NCI-H460 (cell line): ENCODE measurements at places on chromosomes 2 and 18.

- DNase-seq, result peak; percentile 9
Measured at GRCh38 chr2:176931588-176932563, 280.7 kb upstream of the HNRNPA3 start.

GRCh38 chr2:11344342-11344955 is at the start of gene ROCK2:
ROCK2 (minus strand) TSS chr2:11344636; CDS start chr2:11344136, 500 bp downstream.
- peak; percentile 75 for DNase-seq

DNA sequence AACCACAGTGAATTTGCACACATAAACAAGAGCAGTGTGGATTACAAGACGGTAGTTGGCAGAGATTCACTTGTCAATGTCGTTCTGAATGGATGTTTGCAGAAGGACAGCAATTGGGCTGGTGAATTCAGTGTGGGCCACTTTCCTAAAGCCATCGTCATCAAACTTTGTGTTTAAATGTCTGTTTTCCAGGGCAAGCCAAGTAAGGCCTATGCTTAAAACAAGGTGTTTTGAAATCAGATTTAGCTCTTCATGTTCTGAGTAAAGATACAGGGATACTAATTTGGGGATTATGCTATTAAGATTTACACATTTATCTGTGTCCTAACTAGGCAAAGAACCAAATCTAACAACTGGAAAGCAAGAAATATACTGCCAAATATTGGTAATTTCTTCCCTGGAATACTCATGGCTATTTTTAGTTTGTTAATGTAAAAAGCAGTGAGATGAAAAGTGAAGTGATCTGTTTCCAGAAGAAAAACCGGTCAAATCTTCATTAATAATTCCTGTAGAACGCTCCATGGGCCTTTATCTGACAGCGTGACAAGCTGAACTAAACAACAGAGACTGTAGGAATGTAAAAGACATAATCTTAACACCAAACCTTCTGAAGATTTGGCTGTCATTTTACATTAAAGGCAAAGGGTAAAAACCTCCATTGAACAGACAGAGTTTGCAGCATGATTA is 175.7 kb downstream of the ICOS start:
- DNase-seq, result no peak

DNA sequence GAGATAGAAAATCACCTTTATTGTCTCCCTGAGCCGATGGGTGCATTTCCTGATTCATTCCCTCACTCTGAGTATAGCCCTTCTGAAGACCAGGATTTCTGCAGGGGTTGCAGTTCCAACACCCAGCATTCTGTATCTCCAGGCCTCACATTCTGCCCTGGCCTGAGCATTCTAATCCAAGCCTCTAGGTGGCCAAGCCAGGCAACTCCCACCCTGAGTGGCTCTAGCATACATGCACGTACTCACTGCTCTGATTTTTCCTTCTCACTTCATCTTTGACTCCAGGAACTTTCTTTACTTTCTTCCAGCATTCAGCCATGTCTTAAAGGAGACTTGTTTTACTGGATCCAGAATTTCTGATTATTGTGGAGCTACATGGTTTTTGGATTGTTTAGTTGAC is 100.7 kb upstream of the STK39 start:
- peak; percentile 32 for DNase-seq

DNA sequence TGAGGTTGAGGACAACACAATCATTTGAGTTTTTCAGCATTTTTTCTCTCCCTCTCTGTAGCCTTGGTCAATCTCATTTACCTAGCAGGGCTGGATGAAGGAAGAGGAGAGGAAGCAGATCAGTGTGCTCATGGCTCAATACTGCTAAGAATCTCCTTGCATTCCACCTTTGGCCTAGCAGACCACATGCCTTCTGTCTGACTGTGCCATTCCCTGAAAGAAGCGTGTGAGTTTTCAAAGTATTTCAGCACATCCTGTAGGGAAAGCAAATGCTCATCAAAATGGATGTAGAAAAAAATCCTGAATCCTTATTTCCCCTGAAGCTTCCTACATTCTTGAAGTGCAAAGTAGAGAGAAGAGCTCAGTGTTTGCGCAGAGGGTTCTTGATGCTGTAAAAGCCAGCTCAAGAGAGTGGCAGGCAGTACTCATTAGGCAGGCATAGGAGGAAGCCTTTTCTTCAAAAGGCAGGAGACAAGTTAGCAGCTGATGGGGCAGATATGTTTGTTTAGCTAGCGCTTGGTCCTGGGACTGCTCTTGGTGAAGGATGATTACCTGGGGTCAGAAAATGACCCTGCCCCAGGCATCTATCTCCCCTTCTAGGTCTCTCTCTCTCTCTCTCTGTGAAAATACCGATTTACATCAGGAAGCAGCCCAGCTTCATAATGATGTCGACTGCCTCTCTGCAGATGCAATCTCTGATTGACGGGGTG is 14.4 kb upstream of the PIK3C3 start:
- DNase-seq, result no peak

GRCh38 chr2:230681171-230681545 is 31.5 kb upstream of the CAB39 start:
- DNase-seq, result no peak

DNA sequence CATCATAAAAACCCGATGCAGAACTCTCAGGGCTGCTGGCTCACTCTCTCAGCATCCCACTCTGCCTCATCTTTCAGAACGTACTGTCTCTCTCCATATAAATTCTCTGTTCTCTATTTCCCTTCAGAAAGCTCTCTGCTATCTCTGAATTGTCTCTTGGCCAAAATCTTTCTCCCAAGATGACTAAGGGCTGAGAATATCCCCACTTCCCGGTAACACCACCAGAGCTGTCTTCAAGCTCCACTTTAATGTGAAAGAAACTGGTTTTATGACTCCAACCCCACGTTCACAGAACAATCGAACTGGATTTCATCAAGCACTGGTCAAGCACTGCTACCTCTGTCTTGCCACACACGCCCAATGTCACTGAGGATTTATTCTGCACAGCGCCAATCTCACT is 22.4 kb downstream of the TGFBRAP1 start:
- no peak for DNase-seq

DNA sequence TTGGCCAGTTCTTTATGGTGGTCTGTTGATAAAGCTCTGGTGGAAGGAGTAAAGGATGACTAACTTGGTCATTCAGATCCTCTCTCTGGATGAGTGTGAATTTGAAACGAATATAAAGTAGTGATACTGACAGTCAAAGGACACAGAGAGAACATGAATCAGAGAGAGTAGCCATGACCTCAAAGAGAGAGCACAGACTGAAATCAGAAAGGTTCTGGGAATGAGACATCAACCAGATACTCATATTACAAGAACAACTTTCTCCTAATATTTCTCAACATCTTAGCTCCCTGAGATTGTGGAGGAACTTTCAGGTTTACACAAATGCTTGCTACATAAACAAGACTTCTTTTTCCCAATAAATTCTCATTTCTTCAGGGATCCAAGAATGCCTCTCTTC is 849.1 kb upstream of the CHAC2 start:
- DNase-seq, result peak; percentile 4

DNA sequence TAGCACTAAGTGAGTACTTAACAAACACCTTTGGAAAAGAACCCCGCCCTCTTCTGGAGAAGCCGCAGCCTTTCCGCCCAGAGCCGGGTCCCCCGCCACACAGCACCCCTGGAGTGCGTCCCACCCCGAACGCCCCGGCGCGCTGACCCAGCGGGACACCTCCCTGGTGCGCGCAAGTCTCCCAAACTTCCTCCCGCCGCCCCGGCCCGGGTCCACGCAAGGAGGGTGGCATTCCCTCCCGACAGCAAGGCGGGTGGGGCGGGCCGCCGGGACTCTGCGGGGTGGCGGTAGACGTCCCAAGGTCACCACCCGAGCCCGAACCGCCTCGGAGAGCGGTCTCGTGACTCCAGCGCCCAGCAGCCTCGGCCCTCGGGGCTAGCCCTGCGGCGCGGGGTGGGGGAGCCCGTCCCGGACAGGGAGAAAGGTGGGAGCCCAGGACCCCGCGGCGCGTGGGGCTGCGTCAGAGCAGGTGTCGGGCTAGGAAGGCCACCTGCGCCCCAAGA is 598 bp downstream of the CCDC93 start:
- DNase-seq, result peak; percentile 11

DNA sequence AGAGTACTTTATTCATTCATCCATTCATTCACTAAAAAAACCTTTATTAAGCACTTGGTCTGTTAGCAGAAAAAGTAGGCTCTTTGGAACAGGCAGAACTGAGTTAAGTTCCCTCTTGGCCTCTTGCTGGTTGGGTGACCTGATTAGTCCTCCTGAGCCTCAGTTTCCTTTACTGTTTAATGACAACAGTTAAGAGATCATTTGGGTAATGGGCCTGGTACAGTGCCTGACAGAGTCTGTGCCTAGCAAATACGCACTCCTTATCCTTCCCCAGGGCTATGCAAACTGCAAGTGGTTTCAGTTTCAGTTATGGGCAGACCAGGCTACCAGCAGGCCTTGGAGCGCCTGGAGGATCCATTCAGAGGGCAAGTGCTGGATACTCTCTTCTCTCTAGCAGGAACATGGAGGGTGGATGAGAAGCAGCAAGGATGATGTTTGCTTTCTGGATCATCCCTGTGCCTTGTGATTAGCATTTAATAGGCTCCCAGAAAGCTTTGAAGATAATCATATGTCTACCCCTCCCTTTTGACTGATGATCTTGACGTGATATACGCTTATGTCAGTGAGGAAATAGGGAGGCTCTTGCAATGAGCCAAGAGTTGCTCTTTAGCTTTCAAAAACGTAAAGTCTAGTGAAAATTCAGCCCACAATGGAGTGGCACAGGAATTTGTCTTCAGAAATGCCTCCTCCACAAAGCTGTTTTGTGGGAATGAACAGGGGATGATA is 12.4 kb upstream of the TAF1B start:
- DNase-seq, result no peak

- DNase-seq, result peak; percentile 15
Measured at GRCh38 chr2:106566050-106566449, 78.9 kb downstream of the CD8B2 start.

DNA sequence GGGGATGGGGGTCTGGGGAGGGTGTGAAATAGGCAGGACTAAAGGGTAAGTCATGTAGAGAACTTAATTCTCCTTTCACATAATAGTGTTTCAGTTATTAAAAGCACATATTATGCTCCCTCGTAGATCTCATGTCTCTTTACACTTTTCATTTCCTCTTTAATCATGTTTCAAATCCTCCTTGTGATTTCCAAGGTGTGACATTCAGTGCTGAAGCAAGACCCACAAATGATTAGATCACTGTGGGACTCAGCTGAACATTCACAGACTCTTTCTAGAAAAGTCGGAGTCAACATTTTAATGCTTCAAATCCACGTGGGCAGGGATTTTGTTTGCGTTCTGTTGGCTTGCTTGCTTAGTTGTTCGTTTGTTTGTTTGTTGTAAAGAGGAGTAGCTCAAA is 34.7 kb upstream of the CALCRL start:
- DNase-seq, result no peak

DNA sequence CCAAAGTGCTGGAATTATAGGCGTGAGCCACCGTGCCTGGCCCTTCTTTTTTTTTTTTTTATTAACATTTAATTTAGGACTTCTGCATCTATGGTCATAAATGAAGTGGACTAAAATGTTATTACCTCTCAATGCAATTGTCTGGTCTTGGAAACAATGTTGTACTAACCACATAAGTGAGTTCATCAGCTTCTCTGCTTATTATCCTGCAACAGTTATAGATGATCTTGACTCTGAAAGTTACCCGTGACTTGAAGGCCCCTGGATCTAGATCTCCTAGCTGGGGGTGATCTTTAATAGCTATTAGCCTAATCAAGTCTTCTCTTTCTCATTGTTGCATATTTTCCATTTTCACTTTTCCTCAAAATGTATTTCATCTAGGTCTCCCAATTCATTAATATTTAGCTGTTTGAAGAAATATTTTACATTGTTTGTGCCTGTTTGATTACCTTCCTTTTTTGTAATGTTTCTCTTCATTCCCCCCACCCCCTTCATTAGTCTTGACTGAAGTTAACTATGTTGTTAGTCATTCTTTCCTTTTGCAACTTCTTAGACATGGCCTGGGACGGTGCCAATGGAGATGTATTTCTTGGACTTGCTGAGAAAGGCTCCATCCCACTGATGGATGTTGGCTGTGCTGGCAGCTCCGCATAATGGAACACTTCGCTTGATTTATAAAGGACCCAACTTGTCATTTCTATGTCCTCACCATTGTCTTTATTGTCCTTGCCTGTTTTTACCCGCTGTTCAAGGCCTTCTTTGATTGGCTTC is 141.6 kb upstream of the RIOK3 start:
- no peak for DNase-seq

GRCh38 chr18:74715306-74715705 is 117.6 kb downstream of the ZNF407 start:
- no peak for DNase-seq

GRCh38 chr18:56312551-56313335 is 325.6 kb downstream of the TXNL1 start:
- DNase-seq, result no peak

GRCh38 chr2:45554073-45554741 is 56.9 kb downstream of the SRBD1 start:
- no peak for DNase-seq

DNA sequence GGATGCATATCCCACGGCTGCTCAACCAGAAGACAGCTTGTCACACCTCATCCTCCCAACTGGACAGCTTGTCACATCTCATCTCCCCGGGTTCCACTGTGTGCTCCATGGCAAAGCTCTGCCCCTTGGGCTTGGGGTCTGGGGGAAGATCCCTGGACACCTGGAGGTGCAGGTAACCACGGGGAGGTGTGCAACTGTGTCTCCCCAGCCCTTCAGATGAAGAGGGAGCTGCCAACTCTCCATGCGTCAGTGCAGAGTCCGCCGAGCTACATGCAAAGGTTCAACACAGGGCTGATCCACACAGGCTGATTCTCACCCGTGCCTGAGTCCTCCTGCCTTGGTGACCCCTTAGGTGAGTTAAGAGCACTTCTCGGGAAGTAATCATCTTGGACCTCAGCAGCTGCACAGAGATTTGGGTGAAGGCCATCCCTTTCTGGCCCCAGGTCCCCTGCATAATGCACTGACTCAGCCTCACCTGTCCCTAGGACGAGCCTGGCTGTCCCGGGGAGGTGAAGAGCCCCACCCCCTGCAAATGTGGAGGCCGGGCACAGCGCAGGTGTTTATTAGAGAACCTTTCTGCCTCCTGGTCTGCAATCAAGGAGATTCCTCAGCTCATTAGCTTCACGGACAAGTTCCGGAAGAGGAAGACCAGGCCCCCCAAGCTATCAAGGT is 157.9 kb downstream of the PXDN start:
- DNase-seq, result no peak

- no peak for DNase-seq
Measured at GRCh38 chr2:144267239-144267638, 252.7 kb downstream of the ZEB2 start.

- no peak for DNase-seq
Measured at GRCh38 chr2:33588232-33588631, 10.9 kb downstream of the FAM98A start.

- DNase-seq, result peak; percentile 67
Measured at GRCh38 chr2:186256540-186256939, 229.5 kb upstream of the ZC3H15 start.

- DNase-seq, result no peak
Measured at GRCh38 chr2:207767461-207768167, 2.1 kb downstream of the FZD5 start.
